Stimulated activated CD4-positive, alpha-beta T cell treated with anti-CD3 and anti-CD28 coated beads, TNF-alpha, amount 100 ng/mL, for 1 hour (primary cell): ENCODE measurements at places on chromosomes 1 and 21.

DNA sequence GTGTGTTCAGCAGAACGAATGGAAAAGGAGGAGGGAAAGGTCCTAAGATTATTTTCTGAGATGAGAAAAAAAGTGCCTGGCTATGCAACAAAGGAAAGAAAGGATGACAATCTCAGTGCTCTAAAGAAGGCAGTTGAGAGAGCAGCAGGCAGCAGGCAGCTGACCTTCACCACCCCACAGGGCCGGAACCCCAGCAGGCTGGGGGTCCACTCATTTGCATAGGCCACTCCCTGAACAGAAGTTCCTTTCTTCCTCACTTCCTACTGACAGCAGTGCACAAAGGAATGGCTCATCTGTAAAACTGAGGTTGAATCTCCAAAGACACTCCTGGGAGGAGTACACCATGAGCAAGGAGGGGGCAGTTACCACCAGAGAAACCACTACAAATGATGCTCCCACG, 41.4 kb upstream of the TNR start:
- DNase-seq, result no peak

- DNase-seq, result no peak
Observed at GRCh38 chr1:93704052-93704451, 22.4 kb upstream of the BCAR3 start.

DNA sequence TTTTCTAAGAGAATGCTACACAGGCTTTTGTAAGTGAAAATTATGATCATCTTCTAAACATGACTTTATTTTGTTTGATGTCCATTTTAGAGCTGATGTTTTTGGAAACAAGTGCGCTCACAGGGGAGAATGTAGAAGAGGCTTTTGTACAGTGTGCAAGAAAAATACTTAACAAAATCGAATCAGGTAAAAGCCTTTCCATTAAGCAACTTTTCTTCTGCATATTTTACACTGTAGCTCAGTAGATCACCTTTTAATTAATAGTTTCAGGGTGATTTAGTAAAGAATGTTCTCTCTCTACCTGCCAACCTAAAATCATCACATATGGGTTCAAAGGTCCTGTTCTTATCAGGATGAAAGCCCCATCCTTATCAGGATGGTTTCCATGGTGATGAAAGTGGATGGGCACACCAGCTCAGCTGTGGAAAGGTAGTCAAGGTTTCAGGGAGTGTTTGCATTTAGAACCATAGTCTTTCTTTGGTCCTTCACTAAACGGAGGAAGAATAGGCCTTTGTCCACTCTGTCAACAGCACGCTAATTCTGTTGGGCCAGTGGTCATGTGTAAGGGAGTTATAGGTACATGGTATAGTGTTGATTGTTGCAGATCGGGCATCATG, 28.1 kb downstream of the RAB4A start:
- DNase-seq, result no peak

- no peak for DNase-seq
Observed at GRCh38 chr1:55337801-55338447, 122.8 kb upstream of the USP24 start.

- no peak for DNase-seq
Observed at GRCh38 chr1:230295367-230295766, 130.8 kb downstream of the PGBD5 start.

GRCh38 chr21:44583089-44583799, 2.8 kb upstream of the KRTAP10-5 start:
- DNase-seq, result no peak

- DNase-seq, result no peak
Observed at GRCh38 chr21:44532712-44533111, 7.3 kb downstream of the KRTAP10-1 start.

GRCh38 chr1:23452011-23452411, 27.5 kb upstream of the TCEA3 start:
- no peak for DNase-seq

DNA sequence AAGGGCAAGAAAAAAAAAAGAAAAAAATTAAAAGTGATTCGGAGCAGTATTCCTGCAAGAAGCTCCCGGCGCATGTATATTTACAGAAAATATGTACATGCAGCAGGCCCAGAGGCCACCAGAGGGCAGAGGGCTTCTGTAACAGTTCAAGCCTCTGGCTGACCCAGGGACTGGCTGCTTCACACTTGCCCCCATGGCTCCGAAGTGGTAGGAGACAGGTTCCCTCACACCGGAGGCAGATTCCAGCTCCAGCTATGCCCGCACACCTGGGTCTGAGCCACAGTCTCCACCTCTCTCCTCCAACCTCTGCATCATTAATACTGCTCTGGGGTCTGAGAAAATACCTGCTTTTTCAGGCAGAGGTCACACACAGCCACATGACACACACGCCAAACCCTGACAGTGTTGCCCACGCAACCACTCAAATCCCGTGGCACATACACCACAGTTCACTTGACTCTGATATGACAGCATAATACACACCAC, 2.2 kb upstream of the ARHGAP30 start:
- no peak for DNase-seq

DNA sequence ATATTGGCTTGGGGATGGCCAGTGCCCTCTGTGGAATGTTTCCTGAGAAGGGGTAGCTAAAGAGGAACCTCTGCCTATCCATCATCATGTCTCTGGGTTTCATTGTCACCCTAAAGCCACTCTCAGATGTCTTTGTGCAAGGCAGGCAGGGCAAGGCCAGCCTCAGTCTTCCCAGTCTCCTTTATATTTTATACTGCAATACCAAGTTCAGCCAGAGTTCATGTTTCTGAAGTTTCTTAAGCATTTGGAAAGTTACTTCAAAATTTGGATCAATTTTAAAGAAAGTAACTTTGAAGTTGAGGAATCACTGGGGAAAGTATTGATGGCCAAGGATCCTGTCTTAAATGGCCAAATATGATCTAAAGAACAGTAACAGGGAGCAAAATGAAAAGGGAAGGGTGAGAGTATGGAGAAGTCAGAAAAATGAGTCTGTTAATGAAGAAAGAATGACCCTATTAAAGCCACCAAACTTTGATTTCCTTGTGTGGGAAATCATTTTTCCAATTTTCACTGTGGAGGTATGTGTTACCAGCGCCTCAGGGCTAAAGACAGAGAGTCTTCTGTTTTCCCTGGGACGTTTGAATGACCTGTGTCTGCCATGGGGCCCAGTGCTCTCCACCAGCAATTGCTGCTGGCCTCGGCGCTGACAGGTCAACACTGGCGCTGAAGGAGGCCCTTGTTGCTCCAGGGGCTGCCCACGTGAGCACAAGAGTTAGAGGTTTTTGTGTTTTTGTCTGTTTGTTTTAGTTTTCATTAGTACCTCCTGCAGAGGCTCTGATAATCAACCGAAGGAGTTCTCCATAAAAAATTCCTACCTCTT, 93.9 kb downstream of the ATP5PO start:
- no peak for DNase-seq

- no peak for DNase-seq
Observed at GRCh38 chr21:31887391-31887841, 14.6 kb downstream of the HUNK start.

GRCh38 chr1:66774438-66774837, 22.2 kb downstream of the DYNLT5 start:
- no peak for DNase-seq

DNA sequence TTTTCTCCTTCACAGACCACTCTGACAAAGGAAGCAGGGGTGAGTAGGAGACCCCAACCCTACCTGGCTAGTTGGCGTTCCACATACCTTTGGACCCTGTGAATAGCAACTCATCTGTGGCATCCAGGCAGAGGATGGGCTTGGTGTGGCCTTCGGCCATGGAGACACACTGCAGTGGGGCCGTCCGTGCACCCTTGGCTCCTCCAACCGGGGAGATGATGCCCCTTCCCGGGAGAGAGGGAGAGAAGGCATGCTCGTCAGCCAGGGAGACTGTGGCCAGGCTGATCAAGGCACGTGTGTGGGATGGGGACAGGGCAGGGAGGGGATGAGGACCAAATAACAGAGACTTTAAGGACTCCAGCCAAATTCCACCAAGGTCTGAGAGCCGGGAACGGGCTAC, 42.6 kb downstream of the KIF21B start:
- no peak for DNase-seq

DNA sequence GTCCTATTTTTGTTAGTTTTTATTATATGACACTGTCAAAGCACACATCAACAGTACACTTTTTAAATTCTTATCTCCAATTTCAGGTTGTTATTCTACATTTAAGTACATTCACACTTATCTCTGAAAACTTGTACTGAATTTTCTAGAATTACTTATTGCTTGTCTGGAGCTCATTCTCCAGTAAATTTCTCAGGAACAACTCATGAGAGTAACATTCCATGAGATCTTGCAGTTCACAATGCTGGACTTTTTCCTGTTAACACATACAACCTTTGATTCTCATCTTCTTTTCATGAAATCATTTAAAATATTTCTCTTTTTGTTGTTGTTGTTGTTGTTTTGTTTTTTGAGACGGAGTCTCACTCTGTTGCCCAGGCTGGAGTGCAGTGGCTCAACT, 320.9 kb upstream of the CAMK1G start:
- DNase-seq, result no peak

- no peak for DNase-seq
Observed at GRCh38 chr1:210908257-210908656, 225.7 kb downstream of the KCNH1 start.

- peak; percentile 58 for DNase-seq
Observed at GRCh38 chr1:156052862-156053767, 483 bp downstream of the UBQLN4 start.

DNA sequence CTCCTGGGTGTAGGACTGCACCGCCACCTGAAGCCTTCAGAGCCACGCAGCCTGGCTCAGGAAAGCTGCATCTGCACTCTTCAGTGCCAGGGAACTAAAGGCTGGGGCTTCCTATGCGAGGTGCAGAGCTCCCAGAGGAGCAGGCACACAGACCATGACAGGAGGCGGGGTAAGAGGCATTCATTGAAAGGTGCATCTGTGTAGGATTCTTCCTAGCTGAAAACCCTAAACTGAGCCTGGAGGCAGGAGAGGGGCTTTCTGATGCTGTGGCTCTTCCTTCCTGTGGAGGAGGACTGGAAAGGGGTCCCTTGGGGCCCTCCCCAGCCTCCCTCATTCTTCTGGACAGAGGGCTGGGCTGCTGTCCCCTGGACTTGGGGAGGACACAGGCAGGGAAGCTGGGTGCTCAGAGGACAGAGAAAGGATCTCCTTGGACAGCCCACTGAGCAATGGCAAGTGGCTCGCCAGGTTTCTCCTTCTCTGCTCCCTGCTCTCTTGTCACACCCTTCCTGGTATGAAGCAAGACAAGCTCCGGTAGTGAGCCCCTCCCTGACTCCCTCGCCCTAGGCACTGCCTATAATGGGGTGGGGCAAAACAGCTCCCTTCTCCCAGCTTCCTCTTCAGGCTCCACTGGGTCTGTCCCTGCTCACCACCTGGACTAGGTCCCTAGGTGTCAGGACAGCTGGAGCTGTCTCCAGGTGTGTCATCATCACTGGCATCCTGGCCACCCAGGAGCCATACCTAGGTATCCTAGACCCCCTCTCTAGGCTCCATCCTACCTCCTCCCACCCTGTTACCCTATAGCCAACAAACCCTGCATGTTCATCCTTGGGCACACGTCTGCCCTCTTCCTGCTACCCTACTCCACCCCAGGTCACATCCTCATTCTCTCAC, 20.0 kb downstream of the S100A6 start:
- DNase-seq, result no peak

DNA sequence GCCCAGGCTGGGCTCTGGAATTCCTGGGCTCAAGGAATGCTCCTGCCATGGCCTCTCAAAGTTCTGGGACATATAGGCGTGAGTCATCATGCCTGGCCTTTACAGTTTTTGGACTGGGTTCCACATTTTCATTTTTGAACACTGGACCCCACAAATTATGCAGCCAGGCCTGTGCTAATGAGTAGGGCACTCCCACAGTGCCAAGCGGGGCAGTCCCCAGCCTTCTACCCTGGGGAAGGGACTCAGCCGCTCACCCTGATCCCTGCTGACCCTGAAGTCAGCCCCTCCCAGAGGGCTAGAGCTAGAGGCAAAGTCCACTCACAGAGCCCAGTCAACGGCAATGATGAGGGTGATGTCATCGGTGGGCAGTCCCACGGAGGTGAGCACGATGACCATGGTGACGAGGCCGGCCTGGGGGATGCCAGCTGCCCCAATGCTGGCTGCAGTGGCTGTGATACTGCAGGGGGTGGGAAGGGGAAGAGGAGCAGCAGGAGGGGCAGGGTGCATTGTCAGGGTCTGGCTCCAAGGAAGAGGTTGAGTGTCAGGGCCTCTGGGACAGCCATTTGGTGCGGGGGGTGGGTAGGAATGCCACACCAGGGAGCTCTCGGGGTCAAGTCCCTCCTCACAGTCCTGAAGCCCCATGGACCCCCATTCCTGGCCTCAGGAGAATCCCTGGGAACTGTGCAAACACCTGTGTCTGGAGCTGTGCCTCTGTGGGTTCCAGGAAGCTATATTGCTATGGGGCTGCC, 27.6 kb downstream of the PODN start:
- DNase-seq, result no peak

DNA sequence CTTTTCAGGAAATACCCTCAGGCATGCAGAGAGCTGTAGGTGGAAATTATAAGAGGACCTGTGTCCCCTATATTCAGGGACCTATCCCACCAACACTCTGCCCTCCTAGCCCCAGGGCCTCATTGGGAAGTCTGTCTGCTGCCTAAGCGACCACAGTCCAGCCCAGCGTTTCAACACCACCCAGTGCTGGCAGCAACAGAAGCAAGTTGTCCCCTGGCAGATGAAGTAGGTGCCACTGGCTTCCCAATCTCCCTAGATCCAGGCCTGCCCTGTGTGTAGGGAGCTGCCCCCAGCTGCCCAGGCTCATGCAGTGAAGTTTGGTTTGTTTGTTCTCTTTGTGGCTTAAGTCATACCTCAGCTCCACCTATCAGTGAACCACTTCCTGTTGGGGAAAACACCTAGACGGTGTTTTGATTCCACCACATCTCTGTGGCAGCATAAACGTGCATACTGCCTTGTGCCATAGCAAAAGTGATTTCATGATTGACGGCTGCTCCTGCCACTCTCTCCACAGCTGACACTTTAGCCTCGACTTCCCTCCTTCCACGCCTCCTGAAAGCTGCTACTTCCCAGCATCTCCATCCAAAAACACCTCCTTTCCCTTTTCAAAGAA, 8.1 kb upstream of the LEFTY1 start:
- peak; percentile 52 for DNase-seq

- DNase-seq, result no peak
Observed at GRCh38 chr1:109783436-109783835, 19.7 kb upstream of the EPS8L3 start.

- no peak for DNase-seq
Observed at GRCh38 chr1:183096894-183097293, 73.7 kb downstream of the LAMC1 start.

DNA sequence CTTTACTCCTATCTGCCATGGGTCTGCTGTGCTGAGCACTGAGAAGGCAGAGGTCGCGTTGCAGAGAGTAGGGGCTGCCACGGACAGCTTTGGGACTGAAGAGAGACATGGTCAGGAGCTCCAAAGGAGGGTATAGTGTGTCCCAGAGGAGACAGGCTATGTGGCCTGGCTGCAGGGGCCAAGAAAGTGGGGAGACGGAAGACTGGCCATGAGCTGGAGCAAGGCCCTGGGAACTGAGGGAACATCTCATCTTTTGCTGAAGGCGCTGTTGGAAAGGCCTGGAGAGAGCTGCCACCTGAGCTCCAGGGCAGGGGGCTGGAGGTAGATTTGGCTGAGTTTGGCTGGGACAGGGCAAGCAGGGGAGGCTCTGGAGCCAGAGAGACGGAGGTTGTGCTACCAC, 55.8 kb upstream of the AJAP1 start:
- DNase-seq, result no peak

- no peak for DNase-seq
Observed at GRCh38 chr1:243287652-243288051, 31.8 kb downstream of the SDCCAG8 start.

- no peak for DNase-seq
Observed at GRCh38 chr1:103326595-103326994, 198.9 kb upstream of the RNPC3 start.
